Activated T-cell treated with anti-CD3 and anti-CD28 coated beads, Interleukin-2, amount 50 U/mL, for 24 hours (primary cell): ENCODE measurements at places on chromosomes 6 and 20.
A peak's percentile ranks its signal among the peaks of the same experiment; 100 is the strongest.

- no peak for DNase-seq
Measured at GRCh38 chr20:62583424-62583920, 58.8 kb upstream of the SLCO4A1 start.

DNA sequence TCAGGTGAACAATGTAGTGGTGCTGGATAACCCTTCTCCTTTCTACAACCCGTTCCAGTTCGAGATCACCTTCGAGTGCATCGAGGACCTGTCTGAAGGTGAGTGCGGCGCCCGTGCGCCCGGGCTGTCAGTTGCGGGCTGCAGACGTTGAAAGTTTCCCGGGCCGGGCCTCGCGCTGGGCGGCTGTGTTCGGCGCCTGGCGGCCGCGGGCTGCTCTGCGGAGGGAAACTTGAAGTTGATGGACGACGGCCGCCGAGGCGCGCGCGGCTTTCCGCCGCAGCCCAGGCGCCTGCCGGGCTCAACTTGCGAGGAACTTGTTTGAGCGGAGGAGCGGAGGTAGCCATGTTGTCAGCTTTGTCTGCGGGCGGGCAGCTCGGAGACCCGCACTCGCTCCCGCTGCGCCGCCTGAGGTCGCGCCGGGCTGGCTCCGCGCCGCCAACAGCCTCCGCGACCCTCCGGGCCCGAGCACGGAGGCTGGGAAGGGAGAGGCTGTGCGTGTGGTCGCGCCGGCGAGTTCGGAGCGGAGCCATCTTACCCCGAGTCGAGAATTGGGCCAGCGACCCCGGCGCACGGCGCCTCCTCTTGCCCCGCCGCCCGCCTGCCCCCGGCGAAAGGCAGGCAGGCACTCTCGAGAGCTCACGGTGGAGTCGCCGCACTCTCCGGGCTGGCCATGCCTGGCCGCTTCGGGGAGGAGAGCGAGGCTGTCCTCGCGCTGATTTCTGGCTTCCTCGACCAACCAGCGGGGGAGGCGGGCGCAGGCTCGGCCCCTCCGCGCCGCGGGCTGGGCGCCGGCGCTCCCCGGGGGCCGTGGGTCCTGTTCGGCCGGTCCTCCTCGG lies 691 bp downstream of the ASF1A start:
- DNase-seq: peak; percentile 78

- DNase-seq: no peak
Measured at GRCh38 chr6:25219216-25219916, 59.8 kb upstream of the CARMIL1 start.

DNA sequence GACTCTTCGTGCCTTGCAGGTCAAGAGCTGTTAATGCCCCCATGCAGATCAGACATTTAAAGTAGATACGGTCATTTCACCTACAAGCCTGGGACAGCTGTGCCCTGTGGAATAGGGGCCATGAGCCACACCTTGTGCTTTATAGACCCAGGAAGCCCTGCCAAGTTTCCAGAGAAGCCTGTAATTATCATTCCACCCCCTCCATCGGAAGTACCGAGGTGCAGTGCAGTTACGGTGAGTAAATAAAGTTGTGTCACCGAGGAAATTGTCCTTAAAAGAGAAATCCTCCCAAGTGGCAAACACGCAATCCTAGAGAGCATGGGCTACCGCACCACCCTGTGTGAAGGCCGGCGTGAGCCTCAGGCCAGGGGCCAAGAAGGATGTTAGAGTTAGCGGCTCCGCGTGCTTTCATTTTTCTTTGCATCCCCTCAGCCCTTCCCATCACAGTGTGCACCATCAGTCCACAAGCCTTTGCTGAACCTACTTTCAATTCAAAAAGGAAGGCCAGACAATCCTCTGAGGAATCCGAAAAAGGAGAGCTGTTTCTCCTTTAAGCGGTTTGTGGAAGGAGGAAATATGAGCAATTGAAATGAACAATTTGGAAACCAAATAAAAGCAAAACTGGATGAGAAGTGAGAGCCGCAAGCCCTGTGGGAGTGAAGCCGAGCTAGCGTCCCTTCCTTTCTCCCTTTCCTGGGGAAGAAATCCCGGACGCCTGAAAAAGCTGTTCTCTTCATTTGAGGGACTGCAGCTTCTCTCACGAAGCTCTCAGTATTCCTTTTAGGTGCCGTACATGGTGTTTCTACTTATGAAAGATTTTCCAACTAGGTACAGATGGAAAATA lies 183.3 kb upstream of the PDE10A start:
- DNase-seq: no peak

GRCh38 chr6:34231566-34232336 lies 4.9 kb upstream of the HMGA1 start:
- no peak for DNase-seq

- peak; percentile 38 for DNase-seq
Measured at GRCh38 chr6:150395388-150396009, 26.7 kb downstream of the IYD start.

- no peak for DNase-seq
Measured at GRCh38 chr6:75603106-75603420, 1.4 kb downstream of the SENP6 start.

DNA sequence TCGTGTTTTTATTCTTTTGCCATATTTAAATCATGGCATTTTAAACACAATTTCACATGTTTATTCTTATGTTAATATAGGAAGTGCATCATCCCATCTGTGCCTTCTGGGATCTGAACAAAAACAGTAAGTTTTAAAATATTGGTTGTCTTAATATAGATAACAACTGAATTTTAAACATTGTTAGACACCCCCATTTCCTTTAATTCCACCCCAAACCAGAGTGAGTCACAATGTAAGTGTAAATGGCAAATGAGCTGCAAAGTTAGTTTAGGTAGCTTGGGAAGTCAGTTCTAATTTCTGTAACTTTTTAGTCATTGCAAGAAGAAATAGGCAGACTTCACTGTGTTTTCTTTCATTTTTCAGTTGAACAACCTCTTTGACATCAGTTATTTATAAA lies 108.0 kb downstream of the ADGRG6 start:
- no peak for DNase-seq

- DNase-seq: no peak
Measured at GRCh38 chr6:70131528-70131927, 171.4 kb downstream of the COL9A1 start.
